ENCODE measurements at places on chromosomes 7 and 10.

DNA sequence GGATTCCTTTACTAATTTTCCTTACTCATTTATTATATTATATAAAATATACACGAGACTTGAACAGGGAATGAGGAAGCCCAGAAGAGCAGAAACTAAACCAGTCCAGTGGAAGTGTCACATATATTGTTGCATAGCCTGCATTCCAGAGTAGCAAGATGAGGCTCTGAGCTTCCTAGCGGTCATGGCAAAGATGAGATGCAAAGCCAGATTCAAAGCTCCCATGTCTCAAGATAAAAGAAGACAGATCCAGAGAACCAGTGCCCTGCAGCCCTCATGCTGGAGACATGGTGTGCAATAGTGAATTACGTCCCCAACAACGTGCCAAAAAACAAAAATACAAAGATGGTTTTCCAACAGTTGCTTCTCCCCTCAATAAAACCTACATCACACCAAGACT lies 59.7 kb downstream of the COBL start:
- DNase-seq = no peak

DNA sequence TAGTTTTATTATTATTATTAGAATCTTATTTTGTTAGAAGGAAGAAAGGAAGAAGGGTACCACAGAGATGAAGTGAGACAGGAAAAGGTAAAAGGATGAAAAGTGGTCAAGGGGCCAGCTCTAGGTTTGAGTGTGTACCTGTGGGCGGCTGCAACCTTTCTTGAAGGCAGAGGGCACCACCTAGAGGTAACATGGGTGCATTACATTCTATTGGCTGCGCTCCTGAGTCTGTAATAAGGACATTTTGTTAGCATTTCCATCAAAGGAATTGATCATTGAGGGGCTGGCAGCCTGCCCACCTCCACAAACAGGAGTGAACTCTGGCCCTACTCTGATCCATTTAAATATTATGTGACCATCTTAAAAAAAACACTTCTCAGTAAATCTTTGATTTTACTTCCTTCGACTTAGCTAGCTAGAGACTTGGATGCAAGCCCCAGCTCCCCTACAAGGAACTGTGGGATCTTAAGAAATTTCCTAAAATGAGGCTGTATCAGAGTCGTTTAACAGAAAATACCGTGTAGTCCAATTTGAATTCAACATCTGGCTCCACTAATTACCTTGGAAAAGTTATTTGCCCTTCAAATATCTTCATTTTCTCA lies 610.4 kb downstream of the IPMK start:
- DNase-seq = peak; percentile 36

DNA sequence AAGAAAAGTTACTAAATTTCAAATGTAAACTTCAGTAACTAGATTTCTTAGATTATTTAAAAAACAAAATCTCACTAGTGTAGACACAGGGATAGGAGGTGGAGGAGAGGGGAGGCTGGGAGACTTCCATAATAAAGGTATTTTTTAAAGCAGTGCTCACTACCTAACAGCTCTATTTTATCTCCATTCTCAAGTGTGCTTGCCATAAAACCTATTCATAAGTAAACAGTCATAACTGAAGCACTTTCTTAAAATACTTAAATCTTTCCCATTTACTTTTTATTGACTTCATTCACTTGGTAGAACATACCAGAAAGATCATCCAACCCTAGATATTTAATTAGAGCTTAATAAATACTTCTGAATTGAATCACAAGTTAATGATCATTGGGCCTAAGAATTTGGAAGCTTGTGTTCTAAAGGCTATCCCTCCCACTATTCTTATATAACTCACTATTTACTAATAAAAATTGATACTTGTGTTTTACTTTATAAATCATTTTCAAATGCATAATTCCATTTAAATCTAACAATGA lies 107.4 kb downstream of the SNX13 start:
- no peak for DNase-seq

DNA sequence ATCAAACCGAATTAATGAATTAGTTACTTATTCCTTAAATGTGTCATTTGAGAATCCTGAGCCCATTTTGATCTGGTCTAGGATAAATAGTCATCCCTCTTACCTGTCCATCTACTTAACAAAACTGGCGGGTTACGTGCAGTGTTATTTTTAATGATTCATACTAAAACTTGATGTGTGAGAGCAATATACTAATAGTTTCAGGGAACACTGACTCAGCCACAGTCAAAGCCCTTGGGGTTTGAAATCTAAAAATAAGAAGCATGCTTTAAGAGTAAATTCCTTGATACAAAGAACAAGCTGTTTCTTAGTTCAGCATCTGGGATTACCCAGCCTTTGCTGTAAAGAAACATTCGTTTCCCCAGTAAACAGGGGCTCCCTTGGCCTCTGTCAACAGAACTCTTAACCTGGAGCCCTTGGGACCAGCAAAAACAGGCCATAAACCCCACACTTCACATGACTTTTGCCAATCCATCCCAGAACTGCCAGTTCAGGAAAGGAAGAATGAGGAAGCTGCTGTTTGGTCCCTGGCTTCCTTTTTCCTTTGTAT lies 370.6 kb upstream of the IGFBP3 start:
- peak; percentile 91 for DNase-seq

GRCh38 chr10:96416643-96417042 lies 57.8 kb upstream of the OPALIN start:
- no peak for DNase-seq

DNA sequence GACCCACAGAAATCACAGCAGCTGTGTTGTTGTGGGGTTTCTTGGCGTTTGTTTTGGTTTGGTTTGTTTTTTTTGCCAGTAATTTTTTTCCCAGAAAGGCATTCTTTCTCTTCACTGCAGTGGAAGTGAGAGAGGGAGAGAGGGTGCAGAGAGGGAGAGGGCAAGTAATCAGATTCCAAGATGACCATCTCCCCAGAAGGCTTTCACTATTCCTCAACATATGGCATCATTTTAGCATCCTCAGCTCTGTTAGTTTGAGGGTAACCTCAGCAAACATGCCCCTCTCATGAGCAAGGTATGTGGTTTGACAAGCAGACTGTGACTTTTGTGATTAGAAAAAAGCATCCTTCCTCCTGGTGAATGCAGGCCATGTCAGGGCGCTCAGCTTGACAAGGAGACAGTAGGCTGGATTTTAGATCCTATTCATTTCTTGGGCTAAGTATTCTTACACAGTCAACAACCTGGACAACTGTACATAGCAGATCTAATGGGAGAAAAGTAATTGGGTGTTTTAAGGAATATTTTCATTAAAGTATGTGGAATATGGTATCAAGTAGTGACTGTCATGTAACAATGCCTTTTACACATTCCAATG lies 86.3 kb upstream of the PIK3CG start:
- peak; percentile 57 for DNase-seq

- DNase-seq = no peak
Observed at GRCh38 chr10:83945982-83946718, 193.2 kb upstream of the GHITM start.

DNA sequence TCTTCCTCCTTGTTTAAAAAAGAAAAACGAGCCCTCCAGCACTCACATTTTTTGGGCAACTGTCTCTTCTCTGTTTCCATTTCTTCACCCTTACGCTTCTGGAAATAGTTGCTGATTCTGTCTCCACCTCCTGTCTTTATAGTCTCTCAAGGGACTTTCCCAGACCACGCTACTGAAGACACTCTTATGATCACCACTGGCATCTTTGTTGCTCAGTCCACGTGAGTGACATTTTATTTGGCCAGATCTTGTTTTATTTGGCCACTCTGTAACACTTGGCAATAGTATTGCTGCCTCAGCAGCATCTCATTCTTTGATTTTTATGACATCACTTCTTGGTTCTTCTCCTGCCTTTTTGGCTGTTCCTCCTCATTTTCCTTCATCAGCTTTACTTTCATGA lies 21.6 kb upstream of the NME8 start:
- no peak for DNase-seq

- no peak for DNase-seq
Observed at GRCh38 chr10:127614484-127615017, 65.4 kb downstream of the NPS start.

GRCh38 chr7:127447326-127447945 lies 54.9 kb upstream of the ZNF800 start:
- peak; percentile 48 for DNase-seq

DNA sequence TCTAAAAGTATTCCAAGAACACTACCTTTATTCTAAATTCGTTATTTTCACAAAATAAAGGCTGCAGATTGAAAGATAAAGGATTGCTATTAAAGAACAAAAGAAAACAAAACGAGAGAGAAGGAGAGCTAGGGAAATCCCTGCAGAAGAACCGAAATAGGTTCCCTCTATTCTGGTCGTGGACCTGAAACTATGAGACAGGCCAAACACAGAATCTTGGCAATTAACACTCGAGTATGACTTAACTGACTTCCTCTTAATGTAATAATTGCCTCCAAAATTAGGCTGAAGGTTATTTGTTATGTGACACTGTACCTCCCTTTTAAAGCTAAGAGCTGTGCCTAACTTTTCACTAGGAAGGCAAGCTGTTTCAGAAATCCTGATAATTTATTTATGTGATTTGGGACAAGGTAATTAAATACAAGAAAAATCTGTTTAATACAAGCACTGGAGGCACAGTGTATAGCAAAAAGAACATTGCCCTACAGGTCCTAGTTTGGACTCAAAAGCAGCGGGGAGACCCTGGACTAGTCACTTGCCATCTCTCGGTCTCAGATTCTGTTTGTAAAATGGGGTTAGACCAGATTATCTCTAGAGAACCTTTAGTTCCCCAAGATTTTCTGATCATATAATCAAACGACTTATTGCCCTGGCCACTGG lies 11.6 kb downstream of the NAMPT start:
- no peak for DNase-seq
